ENCODE measurements at places on chromosomes 16 and 17.

- no peak for DNase-seq
These were observed 2.4 kb upstream of the C1QTNF8 start for GRCh38 chr16:1098266-1098991.

GRCh38 chr16:84350685-84351400 is 17.5 kb upstream of the ATP2C2 start:
- DNase-seq: no peak

GRCh38 chr17:58577696-58578095 is 63.3 kb upstream of the MTMR4 start:
- peak; percentile 52 for DNase-seq

DNA sequence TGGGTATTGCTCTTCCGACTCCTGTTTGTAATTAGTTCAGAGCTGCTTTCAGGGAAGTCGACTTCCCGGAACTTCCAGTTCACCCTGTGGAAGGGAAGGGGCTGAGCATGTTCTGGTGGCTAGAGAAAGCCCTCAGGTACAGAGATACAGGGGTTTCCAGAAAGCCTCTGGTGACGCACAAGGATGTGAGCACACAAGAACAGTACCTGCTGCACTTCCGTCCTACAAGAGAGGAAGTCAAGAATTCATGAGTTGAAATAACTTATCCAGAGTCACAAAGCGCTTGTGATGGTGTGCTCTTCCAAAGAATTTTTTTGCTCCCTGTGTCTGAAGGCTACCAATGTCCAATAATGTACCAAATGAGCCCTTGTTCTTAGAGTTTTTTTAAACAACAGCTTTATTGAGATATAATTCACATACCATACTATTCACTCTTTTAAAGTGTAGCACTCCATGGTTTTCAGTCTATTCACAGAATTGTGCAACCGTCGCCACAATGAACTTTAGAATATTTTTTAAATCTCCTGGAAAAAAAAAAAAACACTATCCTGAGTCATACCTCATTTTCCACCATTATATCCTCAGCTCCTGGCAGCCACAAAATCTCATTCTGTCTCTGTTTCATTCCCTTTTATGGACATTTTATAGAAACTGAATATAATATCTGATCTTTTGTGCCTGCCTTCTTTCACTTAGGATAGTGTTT is 327.6 kb downstream of the CDH13 start:
- DNase-seq: peak; percentile 65

DNA sequence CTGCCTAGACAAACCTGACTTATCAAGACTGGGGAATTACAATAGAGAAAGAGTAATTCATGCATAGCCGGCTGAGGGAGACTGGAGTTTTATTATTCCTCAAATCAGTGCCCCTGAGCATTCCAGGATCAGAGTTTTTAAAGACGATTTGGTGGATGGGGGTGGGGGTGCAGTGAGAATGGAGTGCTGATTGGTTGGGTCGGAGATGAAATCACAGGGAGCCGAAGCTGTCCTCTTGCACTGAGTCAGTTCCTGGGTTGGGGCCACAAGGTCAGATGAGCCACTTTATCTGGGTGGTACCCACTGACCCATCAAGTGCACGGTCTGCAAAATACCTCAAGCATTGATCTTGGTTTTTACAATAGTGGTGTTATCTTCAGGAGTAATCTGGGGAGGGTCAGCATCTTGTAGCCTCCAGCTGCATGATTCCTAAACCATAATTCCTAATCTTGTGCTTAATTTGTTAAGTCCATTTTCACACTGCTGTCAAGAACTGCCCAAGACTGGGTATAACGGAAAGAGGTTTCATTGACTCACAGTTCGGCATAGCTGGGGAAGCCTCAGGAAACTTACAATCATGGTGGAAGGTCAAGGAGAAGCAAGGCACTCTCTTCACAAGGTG is 69.6 kb downstream of the MARF1 start:
- no peak for DNase-seq

DNA sequence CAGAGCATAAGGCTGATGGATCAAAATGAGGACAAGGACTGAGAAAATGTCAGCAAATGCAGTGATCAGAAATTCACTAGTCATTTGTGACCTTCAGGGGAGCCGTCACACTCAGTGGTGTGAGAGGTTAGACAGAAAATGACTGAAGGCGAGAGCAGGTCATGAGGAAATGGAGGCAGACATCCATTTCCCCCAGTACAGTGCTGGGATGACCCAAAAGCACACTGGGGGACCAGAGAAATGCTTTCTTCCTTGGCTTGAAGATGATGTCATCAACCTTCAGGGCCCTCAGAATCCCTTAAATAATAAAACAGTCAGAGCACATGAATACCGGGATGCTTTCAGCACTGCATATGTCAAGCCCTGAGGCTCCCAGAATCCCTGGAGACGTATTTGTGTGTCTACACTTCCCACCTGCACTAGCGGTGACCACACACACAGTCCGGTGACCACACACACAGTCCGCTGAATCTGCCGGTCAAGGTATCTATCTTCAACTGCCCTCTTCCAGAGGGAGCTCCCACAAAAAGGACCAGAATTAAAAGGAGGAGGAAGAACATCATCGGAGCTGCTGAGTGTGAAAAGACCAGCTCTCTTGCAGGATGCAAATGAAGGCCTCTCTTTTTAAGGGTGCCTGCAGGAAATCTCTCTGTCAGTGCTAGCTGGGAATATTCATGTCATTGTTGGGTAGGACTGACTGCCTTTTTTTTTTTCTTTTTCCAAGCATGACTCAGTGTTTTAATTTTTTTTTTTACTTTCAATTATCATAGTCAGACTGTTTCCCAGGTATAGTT is 8.2 kb downstream of the UBE2O start:
- peak; percentile 73 for DNase-seq

DNA sequence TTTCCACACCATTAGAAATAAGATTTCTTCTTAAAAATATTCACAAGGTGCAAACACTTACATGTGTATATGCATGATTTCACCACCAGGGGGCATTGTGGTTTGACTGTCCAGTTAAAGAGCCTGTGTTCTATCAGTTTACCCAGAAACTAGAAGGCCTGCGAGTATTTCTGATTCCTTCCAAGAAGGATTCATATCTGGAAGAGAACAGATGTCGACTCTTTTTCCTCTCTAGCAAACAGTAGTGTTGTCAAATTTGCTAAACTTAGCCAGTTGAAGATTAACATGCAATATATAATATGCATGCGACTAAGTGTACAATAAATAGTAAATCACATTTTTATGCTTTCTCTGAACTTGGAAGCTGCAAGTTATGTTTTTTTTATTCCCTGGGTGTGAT is 404.1 kb downstream of the WWOX start:
- DNase-seq: peak; percentile 3

GRCh38 chr16:86225905-86226371 is 284.4 kb upstream of the FOXF1 start:
- no peak for DNase-seq

DNA sequence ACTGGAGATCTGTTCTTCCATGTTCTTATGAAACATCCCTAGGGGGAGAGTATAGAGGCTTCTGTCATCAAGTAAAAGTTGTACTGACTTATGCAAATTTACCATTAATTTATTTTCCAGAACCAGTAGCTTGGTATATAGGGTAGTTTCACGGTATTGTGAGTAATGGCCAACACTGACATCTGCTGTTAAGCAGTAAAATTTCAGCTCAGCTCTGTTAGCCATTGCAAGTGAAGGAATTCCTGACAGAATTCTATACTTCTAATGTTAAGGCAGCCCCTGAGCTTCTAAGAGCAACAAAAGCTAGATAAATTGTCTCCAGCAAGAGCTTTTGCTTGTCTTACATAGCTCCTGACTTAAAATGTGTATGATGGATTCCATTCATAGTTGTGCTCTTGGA is 613.5 kb upstream of the C16orf82 start:
- DNase-seq: no peak

- peak; percentile 94 for DNase-seq
These were observed 40.0 kb downstream of the HS3ST3A1 start for GRCh38 chr17:13561606-13562270.

DNA sequence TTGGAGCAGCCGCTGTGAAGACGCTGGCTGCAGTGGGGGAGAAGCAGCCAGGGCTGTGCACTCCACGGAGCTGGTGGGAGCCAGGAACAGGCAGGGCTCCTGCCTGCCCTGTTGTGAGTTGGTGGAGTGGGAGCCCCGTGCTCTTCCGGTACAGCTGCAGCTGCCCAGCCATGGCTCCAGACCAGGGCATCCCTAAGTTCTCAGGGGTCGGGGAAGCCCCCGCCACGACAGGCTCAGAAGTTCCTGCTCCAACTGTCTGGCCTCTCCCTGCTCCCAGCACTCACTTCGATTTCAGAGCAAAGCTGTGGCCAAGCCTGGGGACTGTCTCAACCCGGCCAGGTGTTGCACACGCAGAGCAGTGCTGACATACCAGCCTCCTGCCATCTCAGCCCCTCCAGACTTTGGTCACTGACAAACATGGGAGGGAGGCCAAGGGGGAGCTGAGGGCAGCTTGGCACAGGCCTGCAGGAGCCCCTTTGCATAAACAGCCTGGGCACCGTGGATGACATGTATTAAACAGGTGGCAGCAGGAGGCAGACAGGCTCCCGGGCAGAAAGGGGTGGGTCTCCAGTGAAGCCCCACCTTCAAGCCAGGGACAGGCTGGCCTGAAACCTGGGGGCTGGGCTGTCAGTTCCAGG is 13.9 kb upstream of the KDM8 start:
- no peak for DNase-seq

DNA sequence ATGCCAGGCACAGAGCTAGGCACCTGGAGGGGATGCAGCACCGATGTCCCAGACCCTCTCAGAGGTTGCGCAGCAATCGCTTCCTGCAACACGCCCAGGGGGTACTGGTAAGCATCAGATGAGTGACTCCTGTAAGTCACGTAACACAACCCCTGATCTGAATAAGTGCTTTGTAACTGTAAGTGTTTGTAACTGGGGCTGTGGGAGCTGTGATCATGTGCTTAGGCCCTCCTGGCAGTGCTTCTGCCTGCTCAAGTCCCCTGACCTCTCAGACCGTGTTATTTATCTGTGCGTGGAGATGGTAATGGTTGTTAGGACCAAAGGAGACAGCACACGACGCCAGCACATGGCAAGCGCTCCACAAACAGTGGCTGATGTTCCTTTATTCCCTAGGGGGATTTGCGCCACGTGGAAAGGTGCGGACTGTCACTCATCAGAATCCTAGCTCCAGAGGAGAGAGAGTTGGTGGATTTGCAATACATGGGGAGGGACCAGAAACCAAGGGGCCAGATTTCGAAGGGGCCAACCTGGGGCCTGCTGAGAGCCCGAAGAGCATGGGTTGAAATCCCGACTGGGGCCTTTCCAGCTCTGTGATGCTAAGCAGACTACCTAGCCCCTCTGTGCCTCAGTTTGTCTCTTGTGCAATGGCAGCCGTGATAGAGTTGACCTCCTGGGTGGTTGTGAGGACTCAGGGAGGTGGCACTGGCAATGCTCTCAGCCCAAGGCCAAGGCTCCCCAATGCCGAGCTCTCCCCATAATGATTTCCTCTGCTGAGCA is 151.8 kb downstream of the IRF8 start:
- DNase-seq: no peak

GRCh38 chr17:72985882-72986720 is 106.4 kb downstream of the SLC39A11 start:
- peak; percentile 74 for DNase-seq
